CD4-positive, alpha-beta T cell treated with Interleukin-17A for 4 hours (primary cell): ENCODE measurements at places on chromosomes 2 and 18.

GRCh38 chr2:127448526-127448925 lies 30.3 kb downstream of the PROC start:
- DNase-seq = no peak

- DNase-seq = no peak
These were observed 4.3 kb downstream of the AGPS start for GRCh38 chr2:177396703-177397460.

- DNase-seq = no peak
These were observed 710.4 kb upstream of the PIK3C3 start for GRCh38 chr18:41244591-41245037.

GRCh38 chr2:31188131-31188530 lies 29.2 kb downstream of the CAPN14 start:
- no peak for DNase-seq

- DNase-seq = no peak
These were observed 18.4 kb downstream of the TMEM200C start for GRCh38 chr18:5876891-5877290.

GRCh38 chr2:139685090-139685983 lies 905.1 kb upstream of the NXPH2 start:
- DNase-seq = no peak

- no peak for DNase-seq
These were observed 39.6 kb downstream of the SRSF7 start for GRCh38 chr2:38711558-38711957.
